Naive thymus-derived CD4-positive, alpha-beta T cell (primary cell): ENCODE measurements at places on chromosomes 3 and 15.
A peak's percentile ranks its signal among the peaks of the same experiment; 100 is the strongest.

DNA sequence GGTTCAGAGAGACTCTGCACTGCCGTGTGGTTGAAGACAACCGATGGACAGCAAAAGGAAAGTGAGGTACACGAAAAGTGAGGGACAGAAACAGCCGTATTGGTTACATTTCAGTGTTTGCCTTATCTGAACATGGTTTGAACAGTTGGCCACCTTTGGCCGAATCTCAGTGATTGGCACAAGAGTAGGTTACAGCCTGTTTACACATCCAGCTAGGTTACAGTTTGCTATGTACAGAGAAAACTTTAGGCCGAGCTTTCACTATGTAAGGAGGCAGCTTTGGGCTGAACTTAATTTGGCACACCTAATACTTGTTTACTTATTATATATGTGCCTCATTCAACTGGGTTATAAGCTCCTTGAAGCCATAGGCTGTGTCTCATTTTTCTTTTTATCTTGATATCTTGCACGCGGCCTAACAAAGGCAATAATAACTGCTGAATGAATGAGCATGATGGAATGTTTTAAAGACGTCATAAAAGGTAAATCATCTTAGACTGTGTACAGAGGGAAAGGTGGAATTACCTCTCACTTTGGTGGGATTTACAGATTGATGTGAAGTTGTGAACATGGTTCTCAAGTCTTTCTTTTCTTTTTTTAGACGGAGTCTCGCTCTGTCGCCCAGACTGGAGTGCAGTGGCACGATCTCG is 17.2 kb upstream of the GREM1 start:
- DNase-seq = no peak

DNA sequence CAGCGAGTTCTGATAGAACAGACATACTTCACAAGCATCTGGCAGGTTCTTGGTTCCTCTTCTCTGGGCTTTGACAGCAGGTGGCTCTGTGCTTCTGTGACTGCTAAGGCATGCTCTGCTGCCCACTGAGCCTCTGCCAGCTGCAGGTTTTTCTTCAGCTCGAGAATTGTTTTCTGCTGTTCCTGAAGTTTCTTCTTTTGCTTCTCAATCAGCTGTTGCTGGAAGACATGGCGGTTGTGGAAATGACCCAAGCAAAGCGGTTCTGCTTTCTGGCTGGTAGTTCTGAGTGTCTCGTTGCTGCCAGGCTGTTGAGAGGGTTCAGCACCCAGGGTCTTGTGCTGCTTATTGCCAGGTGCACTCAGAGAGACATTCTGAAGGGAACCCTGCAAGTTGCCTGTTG is 50.8 kb downstream of the CCDC191 start:
- no peak for DNase-seq

- DNase-seq = no peak
Observed at GRCh38 chr15:74304431-74304830, 63.0 kb downstream of the CYP11A1 start.

DNA sequence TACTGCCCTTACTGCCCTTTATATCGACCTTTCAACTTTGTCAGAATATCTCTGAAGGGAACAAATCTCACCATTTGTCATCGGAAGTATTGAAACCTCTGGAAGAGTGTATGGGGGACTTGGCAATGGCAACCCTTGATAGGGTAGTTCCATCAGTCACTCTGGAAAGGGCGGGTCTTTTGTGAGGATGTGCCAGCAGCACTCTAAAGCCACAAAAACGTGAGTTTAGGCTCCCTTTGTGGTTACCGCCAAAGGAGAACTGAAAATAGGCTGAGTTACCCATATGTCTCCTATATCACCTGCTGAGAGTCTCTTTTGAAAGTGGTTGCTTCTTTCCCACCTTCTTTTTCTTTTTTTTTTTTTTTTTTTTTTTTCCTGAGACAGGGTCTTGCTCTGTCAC is 296.8 kb upstream of the CHRM5 start:
- DNase-seq = no peak

DNA sequence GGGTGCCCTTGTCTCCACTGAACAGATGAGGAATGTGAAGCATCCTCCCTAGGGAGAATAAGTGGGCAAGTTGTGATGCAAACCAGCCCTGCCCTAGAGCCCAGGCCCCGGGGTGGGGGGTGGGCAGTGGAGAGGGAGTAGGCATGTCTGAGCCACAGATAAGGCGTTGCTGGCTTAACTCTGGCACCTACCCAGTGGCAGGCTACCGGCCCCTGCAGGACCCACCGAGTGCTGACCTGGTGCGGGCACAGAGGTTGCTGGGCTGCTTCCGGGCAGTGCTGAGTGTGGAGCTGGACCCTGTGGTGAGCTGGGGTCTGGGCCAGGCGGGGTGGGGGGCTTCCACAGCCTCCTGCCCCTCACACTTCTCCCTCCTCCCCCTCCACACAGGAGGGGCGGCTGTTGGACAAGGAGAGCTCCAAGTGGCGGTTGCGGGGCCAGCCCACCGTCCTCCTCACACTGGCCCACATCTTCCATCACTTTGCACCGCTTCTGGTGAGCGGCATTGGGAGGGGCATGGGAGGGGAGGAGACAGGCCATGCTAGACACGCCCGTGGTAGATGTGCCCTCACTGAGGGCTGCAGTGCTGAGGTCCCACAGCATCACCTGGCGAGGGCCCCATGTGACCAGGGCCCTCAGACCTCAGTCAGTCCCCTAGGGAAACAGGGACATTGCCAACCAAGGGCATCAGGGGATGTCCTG is 10.1 kb downstream of the RNF123 start:
- no peak for DNase-seq

- no peak for DNase-seq
Observed at GRCh38 chr15:50880651-50881114, 27.8 kb upstream of the AP4E1 start.

- DNase-seq = no peak
Observed at GRCh38 chr3:171653701-171654100, 156.6 kb downstream of the PLD1 start.

- no peak for DNase-seq
Observed at GRCh38 chr3:69647511-69648110, 91.7 kb upstream of the MITF start.

GRCh38 chr15:67013696-67014095 is 51.7 kb upstream of the SMAD3 start:
- no peak for DNase-seq

- DNase-seq = peak; percentile 73
Observed at GRCh38 chr3:108090049-108090700, 656 bp downstream of the CD47 start.

DNA sequence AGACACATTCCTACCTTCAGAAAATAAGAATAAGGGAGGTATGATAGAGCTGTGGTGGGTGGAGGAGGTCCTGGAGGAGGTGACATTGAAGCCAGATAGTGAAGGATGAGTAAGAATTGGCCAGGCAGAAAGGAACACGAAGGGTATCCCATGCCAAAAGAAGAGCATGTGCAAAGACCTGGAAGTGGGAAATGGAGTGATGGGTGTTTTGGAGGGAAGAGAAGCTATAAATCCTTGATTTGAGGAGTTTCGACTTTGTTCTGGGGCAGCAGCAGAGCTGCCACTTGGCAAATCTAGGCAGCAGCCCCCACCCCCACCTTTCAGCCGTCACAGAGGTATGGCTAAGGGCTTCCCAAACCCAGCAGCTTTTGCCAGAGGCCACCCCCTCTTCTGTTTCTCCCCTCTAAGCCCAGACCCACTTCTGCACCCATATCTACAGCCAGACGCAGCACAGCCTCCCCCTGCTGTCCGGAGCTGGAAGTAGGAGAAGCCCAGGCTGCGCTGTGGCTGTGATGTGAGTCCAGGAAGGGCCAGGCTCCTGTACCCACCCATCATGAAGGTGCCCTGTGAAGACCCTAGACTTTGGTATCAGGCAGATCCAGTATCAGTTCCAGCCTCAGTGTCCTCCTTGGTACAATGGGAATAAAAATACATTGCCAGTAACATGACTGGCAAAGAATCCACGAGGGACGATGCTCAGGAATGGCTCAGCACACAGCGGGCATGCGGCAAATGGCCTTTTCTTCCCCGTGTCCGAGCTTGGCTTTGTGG is 188.7 kb upstream of the LINGO1 start:
- no peak for DNase-seq

GRCh38 chr3:62379321-62379798 is 6.0 kb upstream of the FEZF2 start:
- DNase-seq = no peak

- DNase-seq = no peak
Observed at GRCh38 chr3:160210799-160211221, 14.4 kb upstream of the C3orf80 start.

DNA sequence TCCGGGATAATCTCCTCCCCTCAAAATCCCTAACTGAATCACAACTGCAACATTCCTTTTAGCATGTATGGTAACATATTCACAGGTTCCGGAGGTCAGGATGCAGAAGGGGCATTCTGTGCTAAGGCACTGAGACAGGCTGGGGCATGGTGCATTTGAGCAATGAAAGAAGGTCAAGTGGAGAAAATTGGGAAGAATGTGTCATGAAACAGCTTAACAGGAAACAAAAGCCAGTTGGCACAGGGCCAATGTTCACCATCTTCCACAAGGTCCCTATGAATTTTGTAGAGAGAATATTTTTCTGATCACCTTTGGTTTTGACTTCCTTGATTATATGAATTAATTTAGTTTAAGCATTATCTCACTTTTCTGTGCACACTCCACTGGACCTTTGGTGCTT is 587.7 kb upstream of the NR2F2 start:
- DNase-seq = no peak

- no peak for DNase-seq
Observed at GRCh38 chr3:57141719-57142410, 23.3 kb downstream of the IL17RD start.

GRCh38 chr3:71956716-71957115 is 171.8 kb upstream of the PROK2 start:
- no peak for DNase-seq

DNA sequence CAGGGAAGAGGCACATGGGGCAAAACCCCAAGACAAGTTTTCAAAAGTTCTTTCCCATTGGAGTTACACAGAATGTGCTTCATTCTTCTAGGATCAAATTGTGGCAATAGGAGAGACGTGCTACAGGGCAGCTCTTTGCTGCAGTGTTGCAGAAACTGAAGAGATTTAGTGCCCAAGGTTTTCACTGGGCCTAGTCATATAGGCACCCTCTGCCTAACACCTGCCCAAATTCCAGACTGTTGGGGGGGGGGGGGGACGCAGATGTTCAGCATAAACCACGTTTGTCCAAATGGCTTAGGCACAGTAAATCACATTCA is 346.8 kb upstream of the ZNF717 start:
- DNase-seq = no peak

- no peak for DNase-seq
Observed at GRCh38 chr15:34239151-34239808, 14.5 kb downstream of the EMC4 start.

GRCh38 chr3:63877737-63878393 is 14.2 kb downstream of the ATXN7 start:
- DNase-seq = no peak

DNA sequence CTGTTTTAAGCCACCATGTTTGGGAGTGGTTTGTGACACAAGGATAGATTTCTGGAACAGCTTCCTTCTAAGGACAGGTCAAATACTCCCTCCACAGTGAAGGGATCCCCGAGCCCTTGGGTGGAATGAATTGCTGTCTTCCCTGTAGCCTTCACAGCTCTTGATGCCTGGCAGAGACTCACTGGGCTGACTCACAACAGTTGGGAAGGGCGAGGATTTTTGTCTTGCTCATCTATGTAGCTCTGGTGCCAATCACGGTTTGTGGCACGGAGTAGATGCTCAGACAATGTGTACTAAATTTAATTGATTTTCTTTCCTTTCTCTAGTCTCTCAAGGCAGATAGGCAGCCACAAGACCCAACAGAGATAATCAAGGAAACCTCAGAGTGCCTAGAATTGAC is 27.0 kb downstream of the CRYGS start:
- DNase-seq = no peak

DNA sequence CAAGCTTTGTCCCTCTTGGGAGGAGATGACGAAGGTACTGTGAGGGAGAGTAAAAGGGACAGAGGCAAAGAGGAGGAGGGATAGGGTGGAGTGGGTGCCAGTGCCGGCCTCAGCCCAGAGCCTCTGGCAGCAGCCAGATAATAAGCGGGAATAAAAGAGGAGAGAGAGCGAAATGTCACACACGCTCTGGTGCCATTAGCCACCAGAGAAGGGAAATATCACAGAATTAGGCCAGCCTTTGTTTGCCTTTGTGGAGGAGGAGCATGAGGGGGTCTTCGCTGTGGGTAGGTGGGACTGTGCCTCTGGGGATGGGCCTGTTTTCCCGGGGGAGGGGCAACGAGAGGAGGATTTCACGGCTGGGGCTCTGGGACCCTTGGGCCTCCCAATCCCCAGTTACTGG is 67.8 kb downstream of the LINGO1 start:
- DNase-seq = no peak

GRCh38 chr3:16548721-16549120 is 35.2 kb upstream of the RFTN1 start:
- DNase-seq = no peak

DNA sequence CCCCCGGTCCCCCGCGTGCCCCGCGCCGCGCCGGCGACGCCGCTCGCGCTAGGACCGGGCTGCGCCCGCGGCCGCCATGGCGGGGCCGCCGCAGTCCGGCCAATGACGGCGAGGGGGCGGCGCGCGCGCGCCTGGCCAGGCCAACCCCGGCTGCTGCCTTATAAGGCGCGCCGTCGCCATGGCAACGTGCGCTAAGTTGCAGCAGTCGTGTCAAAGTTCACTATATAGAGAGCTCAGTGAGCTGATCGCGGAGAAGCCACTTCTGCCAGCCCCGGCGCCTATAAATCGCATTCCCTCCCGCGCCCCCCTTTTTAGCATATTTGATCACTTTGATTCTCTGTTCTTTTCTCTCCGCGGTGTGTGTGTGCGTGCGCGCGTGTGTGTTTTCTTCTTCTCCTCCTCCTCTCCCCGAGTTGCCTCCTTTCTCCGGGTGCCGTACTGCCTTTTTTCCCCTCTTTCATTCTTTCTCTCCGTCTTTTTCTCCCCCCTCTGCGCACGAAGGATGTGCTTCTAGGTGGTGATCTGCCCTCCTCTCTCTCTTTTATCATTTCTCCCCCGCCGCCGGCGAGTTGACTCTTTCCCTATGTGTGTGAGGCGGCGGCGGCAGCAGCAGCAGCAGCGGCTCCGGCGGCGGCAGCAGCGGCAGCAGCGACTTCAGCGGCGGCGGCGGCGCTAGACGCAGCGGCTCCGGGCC is at the start of gene NR2F2:
Gene NR2F2, plus strand, starts transcription at position 251 of the 694 bp plus-strand sequence. CDS start 1,406 bp downstream, outside the sequence.
- peak; percentile 31 for DNase-seq

DNA sequence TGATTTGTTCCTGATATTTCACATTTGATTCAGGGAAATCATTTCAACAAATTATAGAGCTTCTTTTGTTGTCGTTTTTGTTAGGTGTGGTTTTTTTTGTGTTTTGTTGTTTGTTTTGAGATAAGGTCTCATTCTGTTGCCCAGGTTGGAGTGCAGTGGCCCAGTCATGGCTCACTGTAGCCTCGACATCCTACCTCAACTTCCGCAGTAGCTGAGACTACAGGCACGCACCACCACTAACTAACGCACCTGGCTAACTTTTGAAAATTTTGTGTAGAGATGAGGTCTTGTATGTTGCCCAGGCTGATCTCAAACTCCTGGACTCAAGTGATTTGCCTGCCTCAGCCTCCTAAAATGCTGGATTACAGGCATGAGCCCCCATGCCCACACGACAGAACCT is 177.0 kb downstream of the AKAP13 start:
- DNase-seq = no peak
